Stimulated activated CD4-positive, alpha-beta T cell treated with anti-CD3 and anti-CD28 coated beads, Interleukin-12 subunit alpha, Interleukin-12 subunit beta, amount 100 ng/mL, for 24 hours (primary cell): ENCODE measurements at places on chromosomes 5 and 9.

- DNase-seq: no peak
Observed at GRCh38 chr5:172568308-172568910, 72.7 kb upstream of the NEURL1B start.

- DNase-seq: no peak
Observed at GRCh38 chr5:169629847-169630548, 7.1 kb upstream of the DOCK2 start.

DNA sequence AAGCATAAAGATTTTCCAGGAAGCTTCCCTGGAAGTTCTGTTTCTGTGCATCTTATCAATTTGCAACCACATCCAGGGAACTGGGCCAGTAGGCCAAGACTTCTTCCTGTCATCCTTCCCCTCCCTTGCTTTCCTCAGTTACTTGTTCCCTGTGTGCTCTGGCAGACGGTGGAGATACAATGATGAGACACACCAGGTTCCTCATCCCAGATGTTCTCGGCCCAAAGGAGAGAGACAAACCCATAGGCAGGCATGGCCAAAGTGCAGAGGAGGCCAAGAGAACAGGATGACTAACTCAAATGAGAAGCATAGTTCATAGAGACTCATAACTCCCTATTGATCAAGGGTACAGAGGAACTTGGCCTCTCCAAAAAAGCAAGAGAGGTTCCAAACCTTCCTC lies 652.6 kb downstream of the CCDC171 start:
- DNase-seq: no peak

- no peak for DNase-seq
Observed at GRCh38 chr9:125066839-125067619, 76.3 kb downstream of the SCAI start.

- DNase-seq: no peak
Observed at GRCh38 chr9:98323051-98323830, 67.8 kb upstream of the TBC1D2 start.

- DNase-seq: no peak
Observed at GRCh38 chr5:86526811-86527348, 90.9 kb upstream of the COX7C start.

GRCh38 chr5:178291161-178291561 lies 58.6 kb upstream of the PHYKPL start:
- DNase-seq: no peak

DNA sequence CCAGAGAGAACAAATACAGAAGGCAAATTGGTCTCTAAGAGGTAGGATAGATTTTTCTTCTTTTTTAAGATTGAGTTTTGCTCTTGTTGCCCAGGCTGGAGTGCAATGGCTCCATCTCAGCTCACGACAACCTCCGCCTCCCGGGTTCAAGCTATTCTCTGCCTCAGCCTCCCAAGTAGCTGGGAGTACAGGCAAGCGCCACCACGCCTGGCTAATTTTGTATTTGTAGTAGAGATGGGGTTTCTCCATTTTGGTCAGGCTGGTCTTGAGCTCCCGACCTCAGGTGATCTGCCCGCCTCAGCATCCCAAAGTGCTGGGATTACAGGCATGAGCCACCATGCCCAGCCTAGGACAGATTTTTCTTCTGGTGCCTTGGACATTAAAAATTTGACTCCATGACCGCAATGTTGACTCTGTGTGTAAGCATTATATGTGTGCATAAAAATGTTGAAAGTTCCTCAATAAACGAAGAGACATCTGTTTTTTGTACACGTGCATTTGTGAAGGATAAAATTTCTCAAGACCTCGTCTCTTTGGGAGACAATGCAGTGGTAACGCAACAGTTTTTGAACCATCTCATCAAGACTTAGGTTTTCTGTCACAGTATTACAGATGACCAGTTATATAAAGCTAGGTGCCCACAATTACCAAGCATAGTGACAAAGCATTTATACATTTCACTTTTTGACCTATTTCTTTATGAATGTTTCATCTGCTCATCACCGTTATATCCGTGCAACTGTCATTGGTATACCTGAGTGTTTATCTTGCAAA lies 17.4 kb downstream of the VCP start:
- no peak for DNase-seq

DNA sequence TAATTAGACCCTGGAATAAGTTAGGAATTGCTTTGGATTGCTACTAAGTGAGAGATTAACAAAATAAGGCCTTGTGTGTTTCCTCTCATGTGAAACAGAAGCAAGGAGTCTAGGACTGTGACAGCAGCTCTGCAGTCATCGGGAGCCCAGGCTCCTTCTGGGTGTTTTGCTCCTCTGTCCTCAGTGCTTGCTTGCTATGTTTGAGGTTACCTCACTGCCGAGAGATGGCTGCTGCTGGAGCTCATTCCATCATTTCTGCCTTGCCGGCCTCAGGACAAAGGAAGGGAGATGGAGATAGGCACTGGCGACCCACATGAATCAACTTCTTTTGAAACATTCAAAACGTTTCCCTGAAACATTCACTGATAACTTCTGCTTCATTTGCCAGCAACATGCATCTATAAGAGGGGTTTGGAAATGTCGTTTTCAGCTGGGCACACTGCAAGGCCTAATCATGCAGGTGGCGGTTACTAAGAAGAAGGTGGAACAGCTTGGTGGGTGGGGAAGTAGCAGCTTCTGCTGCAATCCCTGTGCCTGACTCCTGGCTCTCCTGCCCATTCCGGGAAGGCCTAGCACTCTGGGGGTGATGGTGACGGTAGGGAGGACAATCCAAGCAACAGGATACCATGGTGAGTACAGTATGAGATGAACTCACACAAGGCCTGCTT lies 77.2 kb upstream of the CD180 start:
- DNase-seq: no peak

- no peak for DNase-seq
Observed at GRCh38 chr5:53287573-53287972, 178.0 kb upstream of the MOCS2 start.

GRCh38 chr9:124399323-124399967 lies 15.8 kb downstream of the PSMB7 start:
- DNase-seq: no peak

GRCh38 chr9:104868687-104869404 lies 59.1 kb downstream of the ABCA1 start:
- DNase-seq: no peak

- DNase-seq: no peak
Observed at GRCh38 chr9:119074017-119074416, 295.2 kb downstream of the BRINP1 start.

- DNase-seq: no peak
Observed at GRCh38 chr9:137486545-137487453, 27.7 kb upstream of the NSMF start.

DNA sequence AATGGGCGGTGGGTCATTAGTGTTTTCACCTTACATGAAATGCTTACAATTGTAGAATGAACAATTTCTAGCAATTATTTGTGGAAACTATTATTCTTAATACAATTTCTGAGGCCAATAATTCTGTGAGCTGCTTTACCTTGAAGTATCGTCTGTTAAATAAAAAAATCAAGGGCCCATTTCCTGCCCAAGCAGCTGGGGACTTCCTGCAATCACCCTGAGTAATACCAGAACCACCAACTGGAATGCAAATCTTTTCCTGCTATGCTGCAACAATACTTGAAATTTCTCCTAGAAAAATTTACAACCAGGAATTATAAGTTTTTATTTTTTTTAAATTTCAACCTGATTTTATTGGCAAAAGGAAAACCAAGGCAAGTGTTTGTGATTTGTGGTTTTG lies 52.6 kb downstream of the ADAMTS16 start:
- no peak for DNase-seq

DNA sequence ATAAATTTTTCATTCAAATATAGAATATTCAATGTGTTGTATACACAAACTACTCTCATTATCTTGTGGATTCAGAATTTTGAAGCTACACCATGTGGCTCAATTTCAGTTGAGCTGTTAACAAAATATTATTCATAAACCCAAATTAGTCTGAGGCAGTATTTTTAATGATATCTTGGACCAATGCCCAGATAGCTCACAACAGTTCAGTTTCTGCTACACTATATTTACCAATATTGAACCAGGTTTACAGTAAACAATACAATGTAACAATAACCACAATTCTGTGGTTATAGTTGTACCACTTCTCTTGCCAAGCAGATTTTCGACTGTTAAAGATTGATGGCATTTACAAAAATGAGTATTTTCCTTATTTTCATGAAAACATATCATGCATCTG lies 99.9 kb downstream of the SSBP2 start:
- DNase-seq: no peak

DNA sequence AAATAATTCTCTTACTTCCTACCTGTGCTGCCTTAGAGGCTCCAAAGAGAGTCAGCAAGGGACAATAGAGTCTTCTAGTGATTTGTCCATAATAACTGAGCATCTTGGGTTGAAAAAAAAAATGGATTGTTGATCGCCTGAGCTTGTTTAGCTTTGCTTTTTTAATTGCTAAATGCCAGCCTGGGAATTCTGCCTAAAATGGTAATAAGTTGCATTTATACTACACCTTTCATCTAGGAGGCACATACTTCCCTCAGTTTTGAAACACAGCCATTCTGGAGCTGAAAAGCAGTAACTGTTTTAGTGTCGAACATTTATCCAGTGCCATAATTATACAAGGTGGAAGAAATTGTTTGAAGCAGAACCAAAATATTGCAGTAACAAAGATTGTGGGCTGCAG lies 421.3 kb downstream of the CAAP1 start:
- no peak for DNase-seq

- no peak for DNase-seq
Observed at GRCh38 chr5:122258840-122259239, 53.2 kb upstream of the SNCAIP start.
